CD4-positive, alpha-beta memory T cell (primary cell): ENCODE measurements at places on chromosomes 6 and 20. TPM values are rescaled to one million over a fixed set of nuclear protein-coding genes. Genes with fewer than 3 reads are reported as not detected.

The TREM2 gene
- total RNA-seq = 4.0 TPM

The ME1 gene
- 0.67 TPM for total RNA-seq

The XKR7 gene
- not detected for total RNA-seq

DNA sequence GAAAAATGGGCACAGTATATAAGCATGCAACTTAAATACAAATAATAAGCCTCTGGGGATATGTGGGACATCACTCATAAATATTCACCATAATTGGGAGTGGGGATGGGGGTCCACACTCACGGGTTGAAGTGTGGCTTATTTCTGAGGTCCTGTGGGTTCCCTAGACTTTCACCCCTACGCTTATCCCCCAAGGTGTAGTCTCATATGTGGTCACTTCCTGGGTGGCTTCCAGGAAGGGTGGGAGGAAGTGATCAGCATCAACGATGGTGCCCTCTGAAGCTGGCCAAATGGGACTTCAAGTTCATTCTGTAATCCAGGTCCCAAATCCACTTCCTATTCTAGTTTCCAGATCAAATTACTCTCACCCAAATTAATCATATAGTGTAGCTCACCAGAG, 59.5 kb downstream of the GNAS start:
- DNase-seq = no peak

DNA sequence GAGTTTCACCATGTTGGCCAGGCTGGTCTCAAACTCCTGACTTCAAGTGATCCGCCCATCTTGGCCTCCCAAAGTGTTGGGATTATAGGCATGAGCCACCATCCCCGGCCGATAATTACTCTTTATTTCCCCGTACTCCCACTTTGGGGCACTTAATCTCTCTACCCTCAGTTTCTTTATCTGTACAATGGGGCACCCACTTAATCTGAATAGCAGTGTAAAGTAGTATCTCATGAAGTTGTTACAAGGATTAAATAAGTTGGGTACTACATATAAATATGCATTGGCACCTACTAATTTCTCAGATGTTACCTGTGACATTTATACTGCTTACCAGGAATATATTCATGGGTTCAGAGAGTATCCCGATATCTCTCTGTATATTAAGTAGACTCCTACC, 15.2 kb downstream of the GINM1 start:
- DNase-seq = no peak

DNA sequence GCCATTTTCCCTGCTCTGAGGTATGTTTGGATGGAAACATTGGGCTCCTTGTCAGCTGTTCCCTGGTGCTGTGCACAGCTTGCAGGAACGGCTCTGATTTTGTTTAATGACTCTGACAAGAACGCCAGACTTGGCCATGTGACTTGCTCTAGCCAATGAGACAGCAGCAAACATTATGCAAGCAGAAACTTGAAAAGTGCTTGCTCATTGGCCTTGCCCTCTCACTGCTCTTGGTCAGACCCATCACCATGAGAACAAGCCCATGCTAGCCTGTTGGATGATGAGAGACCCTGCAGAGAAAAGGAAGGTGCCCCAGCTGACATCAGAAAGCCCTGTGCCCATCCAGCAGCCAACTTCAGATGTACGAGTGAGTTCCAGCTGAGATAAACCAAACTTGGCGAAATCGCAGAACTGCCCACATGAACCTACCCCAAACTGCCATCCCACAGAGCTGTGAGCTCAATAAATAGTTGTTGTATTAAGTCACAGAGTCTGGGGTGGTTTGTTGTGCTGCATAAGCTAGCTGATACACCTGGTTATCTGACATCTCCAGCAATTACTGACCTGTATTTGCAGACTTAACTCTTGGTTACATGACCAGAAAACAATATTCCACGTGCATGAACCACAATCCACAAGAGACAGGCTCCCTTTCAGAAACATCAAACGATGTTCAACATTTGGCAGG, 96.9 kb downstream of the JPH2 start:
- DNase-seq = no peak

DNA sequence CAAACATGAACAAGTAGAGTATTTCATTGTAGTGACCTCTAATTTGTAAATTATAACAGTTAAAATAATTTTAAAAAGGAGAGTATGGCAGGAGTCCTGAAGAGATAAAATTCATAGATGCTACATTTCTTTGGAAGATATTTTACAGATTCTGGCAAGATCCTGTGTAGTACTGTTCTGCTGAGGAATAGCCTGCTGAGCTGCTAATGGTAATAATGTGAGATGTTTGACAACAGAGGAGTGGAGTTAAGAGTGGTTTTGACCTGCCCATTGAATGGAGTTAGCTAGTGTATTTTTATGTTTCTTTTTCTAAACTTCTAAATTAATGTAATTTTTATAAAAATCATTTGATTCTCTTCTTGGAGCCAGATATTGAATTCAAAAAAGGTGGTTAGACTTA, 11.8 kb downstream of the CLVS2 start:
- DNase-seq = no peak

- DNase-seq = no peak
Measured at GRCh38 chr20:59984541-59984940, 26.3 kb downstream of the CDH26 start.
